ENCODE measurements at places on chromosomes 2 and 18. TPM values are rescaled to one million over a fixed set of nuclear protein-coding genes. Genes with fewer than 3 reads are reported as not detected.
A peak's percentile ranks its signal among the peaks of the same experiment; 100 is the strongest.

GRCh38 chr2:216497382-216498069 lies 1.1 kb upstream of the RPL37A start:
- H3K27me3 ChIP-seq = no peaks in the 10 kb centered on the region
- peaks cover 32% of the 10 kb centered on the region for H3K4me1 ChIP-seq
- H3K36me3 ChIP-seq = peaks cover 8% of the 10 kb centered on the region
- DNase-seq = no peak
- no peak overlapping the region for H3K4me3 ChIP-seq
- H3K27ac ChIP-seq = peak overlapping the region; percentile 87

DNA sequence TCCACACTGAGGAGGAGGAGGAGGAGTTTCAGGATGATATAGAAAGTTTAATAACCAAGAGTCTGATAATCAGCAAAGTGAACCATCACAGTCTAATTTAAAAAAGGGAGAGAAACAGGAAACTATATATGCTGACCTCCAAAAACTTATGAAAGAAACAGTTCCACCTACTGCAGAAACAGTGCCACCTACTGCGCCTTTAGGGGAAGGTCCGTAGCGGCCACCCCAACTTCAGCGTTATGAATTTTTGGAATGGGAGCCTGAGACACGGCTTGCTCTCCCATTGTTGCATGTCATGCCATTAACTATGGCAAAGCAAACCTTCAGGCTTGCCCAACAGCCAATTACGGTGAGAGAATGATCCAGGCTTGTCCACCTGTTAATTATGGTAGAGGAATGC lies 1719.2 kb upstream of the LRRTM1 start:
- DNase-seq = no peak
- H3K27ac ChIP-seq = no peak overlapping the region
- no peak overlapping the region for H3K4me3 ChIP-seq
- H3K27me3 ChIP-seq = no peaks in the 10 kb centered on the region
- no peaks in the 10 kb centered on the region for H3K36me3 ChIP-seq

GRCh38 chr2:202023198-202023903 lies 10.3 kb upstream of the FZD7 start:
- H3K36me3 ChIP-seq = no peaks in the 10 kb centered on the region
- H3K4me1 ChIP-seq = peaks cover 17% of the 10 kb centered on the region
- DNase-seq = no peak
- H3K4me3 ChIP-seq = no peak overlapping the region
- no peaks in the 10 kb centered on the region for H3K27me3 ChIP-seq

- no peaks in the 10 kb centered on the region for H3K27me3 ChIP-seq
- H3K36me3 ChIP-seq = no peaks in the 10 kb centered on the region
- H3K4me3 ChIP-seq = no peak overlapping the region
- no peak overlapping the region for H3K27ac ChIP-seq
These were observed 23.0 kb upstream of the NTSR2 start for GRCh38 chr2:11692966-11693521.

- no peak overlapping the region for H3K27ac ChIP-seq
- H3K27me3 ChIP-seq = no peaks in the 10 kb centered on the region
- no peaks in the 10 kb centered on the region for H3K4me1 ChIP-seq
- H3K4me3 ChIP-seq = no peak overlapping the region
These were observed 584.3 kb downstream of the FBXO15 start for GRCh38 chr18:73563345-73563744.

DNA sequence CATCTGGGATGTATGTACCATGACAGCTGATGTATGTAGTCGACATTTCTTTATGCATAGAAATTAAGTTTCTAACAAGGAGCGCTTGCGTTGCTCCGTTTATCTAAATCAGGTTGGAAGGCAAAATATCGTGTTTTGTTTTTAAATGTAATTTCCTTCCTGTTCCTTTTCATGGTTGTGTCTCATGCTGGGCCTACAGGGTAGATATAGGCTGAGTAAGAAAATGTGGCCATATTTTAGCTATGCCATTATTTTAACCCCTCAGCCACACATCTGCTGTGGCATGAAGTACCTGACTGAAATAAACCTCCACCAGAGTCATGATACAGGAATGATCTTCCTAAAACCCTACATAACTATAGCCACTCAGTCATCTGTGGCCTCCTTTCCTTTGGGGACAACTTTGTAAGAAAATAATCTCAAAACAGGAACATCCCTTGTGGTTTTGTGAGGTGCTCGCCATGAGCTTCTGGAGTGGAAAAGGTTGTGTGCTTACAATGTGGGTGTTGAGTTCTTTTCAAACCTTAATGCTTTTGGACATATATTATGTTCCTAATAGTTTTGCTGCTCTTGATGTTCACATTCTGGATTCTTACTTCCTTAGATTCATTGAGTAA lies 214.3 kb downstream of the FAM210A start:
- no peak overlapping the region for H3K27ac ChIP-seq
- H3K27me3 ChIP-seq = no peaks in the 10 kb centered on the region
- no peaks in the 10 kb centered on the region for H3K36me3 ChIP-seq
- no peak overlapping the region for H3K4me3 ChIP-seq
- no peaks in the 10 kb centered on the region for H3K4me1 ChIP-seq

DNA sequence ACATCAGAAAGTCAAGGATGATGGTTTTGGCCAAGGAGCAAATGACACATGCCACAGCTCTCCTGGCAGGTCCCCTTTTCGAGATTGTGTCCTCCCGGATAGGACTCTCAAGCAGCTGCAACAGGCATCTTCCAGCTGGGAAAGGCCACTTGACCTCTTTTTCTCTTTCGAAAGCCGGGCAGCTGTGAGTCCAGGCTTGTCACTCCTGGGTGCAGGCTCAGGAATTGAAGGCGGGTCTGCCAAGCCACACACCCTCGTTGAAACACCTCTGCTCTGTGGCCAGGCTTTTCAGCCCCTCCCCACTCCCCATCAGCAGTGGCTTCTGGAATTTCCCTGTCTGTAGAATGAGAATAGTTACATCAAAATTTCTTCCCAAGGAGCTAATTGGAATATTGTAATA lies 98.0 kb downstream of the CCDC138 start:
- no peaks in the 10 kb centered on the region for H3K36me3 ChIP-seq
- DNase-seq = no peak
- H3K27me3 ChIP-seq = no peaks in the 10 kb centered on the region
- H3K27ac ChIP-seq = no peak overlapping the region
- no peak overlapping the region for H3K4me3 ChIP-seq
- H3K4me1 ChIP-seq = no peaks in the 10 kb centered on the region

GRCh38 chr2:96336873-96337272 lies 1.3 kb downstream of the NCAPH start:
- H3K36me3 ChIP-seq = no peaks in the 10 kb centered on the region
- no peak overlapping the region for H3K4me3 ChIP-seq
- peaks cover 12% of the 10 kb centered on the region for H3K4me1 ChIP-seq
- DNase-seq = no peak
- H3K27ac ChIP-seq = no peak overlapping the region
- no peaks in the 10 kb centered on the region for H3K27me3 ChIP-seq

- no peak overlapping the region for H3K4me3 ChIP-seq
- no peak for DNase-seq
- no peaks in the 10 kb centered on the region for H3K27me3 ChIP-seq
- no peaks in the 10 kb centered on the region for H3K4me1 ChIP-seq
- no peak overlapping the region for H3K27ac ChIP-seq
These were observed 52.3 kb downstream of the DIS3L2 start for GRCh38 chr2:232013701-232014353.

GRCh38 chr18:10797896-10798295 lies 272.1 kb downstream of the NAPG start:
- no peaks in the 10 kb centered on the region for H3K4me1 ChIP-seq
- H3K27me3 ChIP-seq = no peaks in the 10 kb centered on the region
- no peak overlapping the region for H3K27ac ChIP-seq

- no peaks in the 10 kb centered on the region for H3K27me3 ChIP-seq
- DNase-seq = peak; percentile 62
- no peaks in the 10 kb centered on the region for H3K36me3 ChIP-seq
- H3K4me3 ChIP-seq = no peak overlapping the region
These were observed 10.2 kb upstream of the MMADHC start for GRCh38 chr2:149597668-149598326.

DNA sequence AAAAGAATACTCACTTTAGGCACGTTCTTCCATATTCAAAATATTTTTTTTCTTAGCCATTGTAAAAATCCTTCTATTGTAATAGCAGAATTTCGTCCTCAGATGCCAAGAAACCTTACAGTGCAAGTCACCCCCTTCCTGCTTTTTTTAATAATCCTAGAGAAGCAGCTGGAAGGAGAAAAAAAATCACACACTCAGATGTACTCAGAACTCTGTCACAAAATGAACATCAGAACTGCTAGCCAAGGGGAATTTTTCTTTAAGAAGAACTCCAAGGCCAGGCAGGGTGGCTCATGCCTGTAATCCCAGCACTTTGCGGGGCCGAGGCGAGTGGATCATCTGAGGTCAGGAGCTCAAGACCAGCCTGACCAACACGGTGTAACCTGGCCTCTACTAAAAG lies 127.3 kb upstream of the SPATS2L start:
- H3K27me3 ChIP-seq = no peaks in the 10 kb centered on the region
- H3K27ac ChIP-seq = no peak overlapping the region
- H3K4me1 ChIP-seq = no peaks in the 10 kb centered on the region
- no peak overlapping the region for H3K4me3 ChIP-seq

The CFAP65 gene
- total RNA-seq = not detected

The ESCO1 gene
- 19.7 TPM for total RNA-seq

The KCNS3 gene
- total RNA-seq = 30.2 TPM

The ADAM17 gene
- total RNA-seq = 15.8 TPM

The ERMN gene
- total RNA-seq = 0.27 TPM

The CHRNA1 gene
- not detected for total RNA-seq

The SLC4A1AP gene
- total RNA-seq = 19.4 TPM

The ARHGAP28 gene
- total RNA-seq = 9.1 TPM

The ST8SIA5 gene
- under 0.01 TPM for total RNA-seq

The CPO gene
- 1.1 TPM for total RNA-seq
